ENCODE measurements at places on chromosomes 4 and X.

DNA sequence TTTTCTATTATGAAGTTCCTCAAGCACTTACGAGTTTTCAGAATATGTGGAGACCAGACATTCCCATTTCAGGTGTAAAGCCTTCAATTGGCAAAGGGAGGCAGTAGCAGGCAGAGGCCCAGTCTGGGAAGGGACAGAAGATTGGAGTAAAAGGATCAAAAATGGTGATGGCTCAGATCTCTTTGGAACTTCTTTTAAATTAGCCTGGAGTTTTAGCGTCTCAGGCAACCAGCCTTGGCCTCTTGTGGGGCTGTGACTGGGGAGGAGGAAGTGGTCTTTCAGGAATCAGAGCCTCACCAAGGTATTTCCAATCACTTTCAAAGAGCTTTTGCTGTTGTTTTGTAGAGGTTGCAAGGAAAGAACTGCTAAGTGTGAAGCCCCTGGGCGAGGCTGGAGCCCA lies 239.1 kb downstream of the FRAS1 start:
- DNase-seq, result no peak

GRCh38 chr4:35125995-35126712 lies 1118.2 kb downstream of the ARAP2 start:
- no peak for DNase-seq

- no peak for DNase-seq
Observed at GRCh38 chrX:109281483-109282275, 200.2 kb downstream of the GUCY2F start.

DNA sequence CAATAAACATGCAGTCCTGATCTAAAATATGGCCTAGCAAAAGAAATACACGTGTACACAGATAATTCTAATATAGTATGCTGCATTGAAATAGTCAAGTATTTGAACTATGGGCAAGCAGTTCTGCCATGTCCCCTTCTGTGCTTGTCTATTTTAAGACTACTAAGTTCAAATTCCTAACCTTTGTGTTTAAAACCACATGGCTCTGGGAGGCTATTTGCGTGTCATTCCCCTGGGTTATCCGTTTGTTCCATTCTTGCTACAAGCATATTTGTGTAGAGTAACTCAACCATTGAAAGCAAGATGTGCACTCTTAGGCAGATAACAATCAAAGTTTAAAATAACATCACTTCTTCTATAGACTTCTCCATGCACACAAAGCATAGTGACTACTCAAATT lies 25.4 kb upstream of the TBC1D1 start:
- no peak for DNase-seq

DNA sequence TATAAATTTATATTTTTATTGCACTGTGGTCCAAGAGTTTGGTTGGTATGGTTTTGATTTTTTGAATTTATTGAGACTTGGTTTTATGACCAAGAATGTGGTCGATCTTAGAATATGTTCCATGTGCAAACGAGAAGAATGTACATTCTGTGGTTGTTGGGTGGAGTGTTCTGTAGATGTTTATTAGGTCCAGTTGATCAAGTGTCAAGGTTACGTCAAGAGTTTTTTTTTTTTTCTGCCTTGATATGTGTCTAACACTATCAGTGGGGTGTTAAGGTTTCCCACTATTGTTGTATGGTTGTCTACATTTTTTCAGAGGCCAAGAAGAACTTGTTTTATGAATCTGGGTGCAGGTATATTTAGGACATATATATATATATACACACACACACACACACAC lies 10.8 kb downstream of the ETDB start:
- DNase-seq, result no peak

GRCh38 chrX:25519258-25519657 lies 503.5 kb upstream of the ARX start:
- DNase-seq, result no peak

DNA sequence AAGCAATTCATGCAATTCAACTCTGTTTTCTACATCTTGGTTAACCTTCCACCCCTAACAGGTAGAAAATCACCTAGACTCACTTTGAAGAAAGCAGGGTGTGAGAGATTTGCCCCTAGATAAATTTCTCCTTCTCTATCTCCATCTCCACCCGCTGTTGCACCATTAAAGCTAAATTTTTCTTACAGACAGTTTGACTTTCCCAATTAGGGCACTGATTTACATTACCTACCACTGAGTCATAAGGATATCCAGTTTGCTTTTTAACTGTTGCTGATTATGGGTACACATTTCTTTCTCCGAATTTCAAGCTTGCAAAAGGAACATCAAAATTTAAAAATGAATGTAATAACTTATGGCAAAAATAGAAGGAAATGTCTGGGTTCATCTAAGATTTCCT lies 13.0 kb downstream of the SLC7A11 start:
- DNase-seq, result no peak

DNA sequence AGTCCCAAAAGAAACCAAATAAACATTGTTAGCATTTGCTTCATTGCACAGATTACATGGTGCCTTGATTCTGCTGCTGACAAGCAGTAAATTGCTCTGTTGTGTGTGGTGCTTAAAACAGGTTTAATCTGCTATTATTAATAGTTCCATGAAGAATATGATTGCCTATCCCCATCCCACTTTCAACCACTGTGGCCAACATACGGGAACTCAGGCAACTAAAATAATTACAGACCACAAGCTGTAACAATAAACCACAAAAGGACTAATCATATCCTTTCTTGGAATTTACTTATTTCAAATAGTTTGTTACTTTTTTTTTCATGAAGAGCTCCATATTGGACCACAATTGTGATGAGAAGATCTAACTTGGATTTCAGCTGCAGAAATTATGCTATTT lies 131.5 kb downstream of the PACRGL start:
- DNase-seq, result no peak

DNA sequence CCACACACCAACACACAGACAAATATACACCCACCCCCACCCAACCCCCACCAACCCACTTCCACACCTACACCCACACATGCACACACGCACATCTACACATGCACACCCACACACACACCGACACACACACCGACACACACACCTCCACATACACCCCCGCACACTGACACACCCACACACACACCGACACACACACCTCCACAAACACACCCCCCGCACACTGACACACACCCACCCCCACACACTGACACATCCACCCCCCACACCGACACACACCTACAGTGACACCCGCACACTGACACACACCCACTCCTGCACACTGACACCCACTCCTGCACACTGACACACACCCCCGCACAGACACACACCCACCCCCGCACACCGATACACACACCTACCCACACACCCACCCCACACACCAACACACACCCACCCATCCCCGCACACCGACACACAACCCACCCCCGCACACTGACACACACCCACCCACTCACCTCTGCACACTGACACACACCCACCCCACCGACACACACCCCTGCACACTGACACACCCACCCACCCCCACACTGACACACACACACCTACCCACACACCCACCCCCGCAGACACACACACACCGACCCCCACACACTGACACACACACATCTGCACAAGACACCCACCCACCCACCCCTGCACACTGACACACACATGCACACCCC lies 31.1 kb downstream of the FGFRL1 start:
- no peak for DNase-seq

- DNase-seq, result no peak
Observed at GRCh38 chr4:73018595-73018994, 50.9 kb downstream of the COX18 start.

- DNase-seq, result no peak
Observed at GRCh38 chrX:106670631-106671030, 55.9 kb upstream of the RNF128 start.

DNA sequence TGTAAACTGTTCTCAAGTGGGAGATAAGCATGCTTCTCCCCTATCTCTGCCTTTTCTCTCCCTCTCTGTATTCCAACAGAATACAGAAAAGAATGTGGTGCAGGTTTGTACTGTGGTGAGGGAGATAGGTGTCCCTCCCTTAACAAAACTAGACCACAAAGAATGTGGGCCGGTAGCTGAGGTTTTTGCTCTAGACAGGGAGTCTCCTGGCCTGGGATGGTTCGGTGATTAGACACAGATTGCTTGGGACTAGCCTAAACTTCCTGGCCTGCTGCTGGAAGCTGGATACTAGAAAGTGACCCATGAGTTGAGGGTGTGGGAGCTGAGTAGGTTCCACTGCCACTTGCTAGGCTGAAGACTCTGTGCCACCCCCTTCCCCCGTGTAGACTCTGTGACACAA lies 143.0 kb downstream of the CXXC4 start:
- DNase-seq, result no peak

DNA sequence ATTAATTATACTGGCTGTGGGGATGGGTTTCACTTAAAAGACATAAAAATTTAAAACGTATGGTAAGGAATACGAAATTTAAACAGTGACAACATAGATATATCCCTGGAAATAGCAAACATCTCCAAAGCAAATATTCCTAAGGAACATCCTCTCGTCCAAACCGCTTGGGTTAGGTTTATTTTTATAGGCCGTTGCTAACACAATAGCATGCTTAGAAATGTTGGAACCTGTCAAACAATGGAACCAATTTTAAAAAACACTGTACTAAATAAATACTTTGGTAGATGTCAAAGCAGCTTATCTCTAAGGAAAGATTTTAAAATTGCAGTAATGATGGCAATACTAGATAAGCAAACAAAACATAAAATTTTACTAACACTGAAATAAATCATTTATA lies 45.4 kb downstream of the SEC24D start:
- DNase-seq, result no peak

DNA sequence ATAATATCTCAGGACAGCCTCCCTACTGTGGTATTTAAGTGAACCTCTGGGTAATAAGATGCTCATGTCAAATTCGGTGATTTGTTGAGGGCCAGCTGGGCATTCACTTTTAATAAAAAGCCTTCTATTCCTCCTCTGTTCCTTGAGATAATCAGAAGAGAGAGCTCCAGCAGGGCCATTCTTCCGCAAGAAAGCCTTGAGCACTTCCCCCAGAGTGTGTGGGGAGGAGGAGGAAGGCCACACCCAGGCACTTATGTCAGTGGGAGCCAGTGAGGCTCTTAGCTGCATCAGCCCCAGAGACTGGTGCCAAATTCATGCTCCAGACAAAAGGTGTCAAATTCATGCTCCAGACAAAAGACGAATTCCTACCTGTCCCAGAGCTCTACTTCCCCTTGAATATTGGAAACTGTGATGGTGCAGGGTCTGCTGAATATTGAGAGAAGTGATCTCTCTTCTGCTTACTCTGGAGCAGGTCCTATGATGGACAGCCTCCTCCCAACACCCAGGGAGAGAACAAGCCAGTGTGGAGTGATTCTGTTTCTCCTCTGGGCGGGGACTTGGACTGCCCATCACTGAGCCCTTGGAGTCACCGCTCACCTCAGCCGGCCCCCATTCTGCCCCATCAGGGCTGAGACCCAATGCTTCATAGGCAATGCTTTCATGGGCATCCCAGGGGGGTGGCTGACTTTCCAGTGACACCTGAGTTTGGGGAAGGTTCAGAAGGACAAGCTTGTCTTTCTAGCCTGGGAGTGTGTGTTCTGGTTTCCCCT lies 68.1 kb downstream of the FHDC1 start:
- no peak for DNase-seq

GRCh38 chr4:10761903-10762302 lies 77.3 kb upstream of the CLNK start:
- DNase-seq, result no peak

GRCh38 chr4:161604516-161605300 lies 559.1 kb downstream of the FSTL5 start:
- no peak for DNase-seq

- DNase-seq, result no peak
Observed at GRCh38 chrX:37651921-37652452, 33.6 kb upstream of the XK start.

- DNase-seq, result no peak
Observed at GRCh38 chrX:69523314-69523713, 19.2 kb downstream of the NALF2 start.

DNA sequence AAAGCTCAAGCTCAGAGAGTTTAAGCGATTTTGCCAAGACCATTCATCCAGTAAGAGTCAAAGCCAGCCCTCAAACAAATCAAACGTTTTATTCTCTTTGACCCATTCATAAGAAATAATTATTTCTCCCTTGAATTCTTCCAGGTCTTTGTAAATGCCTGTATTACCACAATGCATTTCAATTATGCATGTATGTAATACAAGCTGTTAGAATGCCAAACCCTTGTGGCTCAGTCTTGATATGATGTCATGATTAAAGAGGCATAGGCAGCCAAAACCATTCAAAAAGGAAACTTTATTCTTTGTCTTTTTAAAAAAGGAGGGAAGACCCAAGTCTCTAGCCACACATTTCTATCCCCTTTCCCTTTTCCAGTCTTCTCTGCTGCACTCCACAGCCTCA lies 56.5 kb upstream of the PGM2 start:
- no peak for DNase-seq

DNA sequence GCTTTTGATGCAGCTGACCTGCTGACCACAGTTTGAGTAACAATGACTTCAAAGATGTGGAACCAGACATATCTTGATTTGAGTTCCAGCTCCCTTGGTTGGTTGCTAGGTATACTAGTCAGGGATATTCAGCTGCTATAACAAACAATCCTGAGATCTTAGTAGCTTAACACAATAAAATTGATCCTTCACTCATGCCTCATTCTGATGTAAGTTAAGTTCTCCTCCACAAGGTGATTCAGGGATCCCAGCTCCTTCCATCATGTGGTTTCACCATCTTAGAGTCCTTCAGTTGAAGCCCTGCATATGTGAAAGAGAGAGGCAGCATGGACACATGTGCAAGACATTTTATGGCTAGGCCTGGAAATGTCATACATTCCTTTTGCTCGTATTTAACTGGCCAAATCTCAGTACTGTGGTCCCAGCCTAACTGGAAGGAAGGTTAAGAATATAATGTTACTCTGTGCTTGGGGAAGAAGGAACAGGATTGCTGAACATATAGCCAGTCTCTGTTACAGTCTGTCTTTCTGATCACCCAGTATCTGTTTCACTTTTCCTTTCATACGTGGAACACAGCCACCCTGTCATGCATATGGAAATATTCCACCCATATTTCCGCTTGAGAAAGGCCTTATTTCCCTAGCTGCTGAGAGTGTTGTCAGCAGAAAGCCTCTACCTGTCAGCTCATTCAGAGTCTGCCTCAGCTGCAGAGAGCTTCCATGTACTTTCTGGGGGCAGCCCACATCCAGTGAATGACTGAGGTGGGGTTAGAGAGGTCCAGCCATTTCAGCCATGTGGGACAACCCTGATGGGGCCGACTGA lies 7.1 kb downstream of the SMIM9 start:
- no peak for DNase-seq

- DNase-seq, result no peak
Observed at GRCh38 chrX:33183361-33183760, 28.0 kb downstream of the DMD start.

DNA sequence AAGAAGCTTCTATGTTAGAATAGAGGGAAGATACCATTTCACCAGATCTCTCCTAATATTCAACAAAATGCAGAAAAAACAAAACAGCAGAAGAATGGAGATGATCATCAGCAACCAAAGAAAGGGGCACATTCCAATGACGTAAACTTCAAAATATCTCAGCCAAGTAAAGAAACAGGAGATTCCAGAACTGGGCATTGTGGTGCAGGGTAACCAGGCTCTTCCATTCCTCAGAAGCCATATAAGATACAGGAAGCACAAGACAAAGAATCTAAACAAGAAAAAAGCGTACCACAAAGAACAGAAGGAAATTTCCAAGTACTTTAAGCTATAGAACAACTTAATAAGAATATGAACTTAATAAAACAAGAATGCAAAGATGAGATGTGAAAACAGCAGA lies 6.9 kb upstream of the ARMCX4 start:
- no peak for DNase-seq

Data from stimulated activated CD4-positive, alpha-beta T cell treated with anti-CD3 and anti-CD28 coated beads, Interleukin-12 subunit alpha, Interleukin-12 subunit beta, amount 100 ng/mL, for 24 hours (primary cell).